ENCODE measurements at places on chromosomes 12 and 14.

- no peak for DNase-seq
These were observed 8.7 kb upstream of the CLEC4E start for GRCh38 chr12:8549381-8549780.

GRCh38 chr12:117188961-117189724 lies 1.1 kb downstream of the FBXO21 start:
- no peak for DNase-seq

- DNase-seq, result no peak
These were observed 861.1 kb downstream of the GALC start for GRCh38 chr14:87131879-87132278.

- DNase-seq, result peak; percentile 84
These were observed at the start of gene GMFB for GRCh38 chr14:54488646-54489317. Gene GMFB (minus strand): TSS chr14:54488980. CDS start chr14:54488927, 53 bp downstream.

DNA sequence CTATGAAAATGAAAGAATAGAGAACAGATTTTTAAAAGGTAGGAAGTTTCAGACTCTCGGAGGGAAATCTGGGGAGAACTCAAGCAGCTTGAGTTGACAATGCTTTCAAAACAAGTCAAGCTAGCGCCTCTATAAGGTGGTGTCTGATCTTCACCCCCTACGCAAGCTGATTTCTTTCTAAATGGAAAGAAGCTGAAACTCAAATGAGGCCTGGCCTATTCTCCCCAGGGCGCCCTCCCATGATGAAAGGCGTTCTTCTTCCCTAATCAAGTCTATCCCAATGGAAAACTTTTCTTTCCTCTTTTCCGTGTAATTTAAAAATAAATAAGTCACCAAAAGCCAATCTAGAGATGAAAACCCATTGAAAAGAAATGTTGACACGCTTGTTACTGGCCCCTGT lies 20.6 kb downstream of the PTHLH start:
- DNase-seq, result no peak

- DNase-seq, result no peak
These were observed 37.7 kb upstream of the FOXJ2 start for GRCh38 chr12:7994731-7995205.

Data from stimulated activated naive CD4-positive, alpha-beta T cell (primary cell).